ENCODE measurements at places on chromosomes 7 and 10.

GRCh38 chr7:128103498-128104107 lies 72.4 kb upstream of the LRRC4 start:
- no peak for DNase-seq

DNA sequence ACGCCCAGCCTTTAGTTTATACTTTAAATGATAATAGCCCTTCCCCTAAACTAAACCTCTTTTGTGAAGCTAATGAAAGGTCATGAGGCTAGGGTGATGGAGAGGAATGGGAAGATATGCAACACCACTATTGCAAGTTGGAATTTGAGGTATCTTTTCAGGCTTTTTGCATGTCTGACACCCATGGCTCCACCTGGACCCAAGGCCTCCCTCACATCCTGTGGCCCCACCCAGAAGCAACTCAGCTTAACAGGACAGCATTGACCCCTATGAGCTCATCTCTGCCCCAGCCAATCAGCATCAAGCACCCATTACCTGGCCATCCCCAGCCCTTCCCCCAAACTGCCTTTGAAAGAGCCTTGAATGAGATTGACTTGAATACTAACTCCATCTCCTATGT lies 674.2 kb upstream of the NRP1 start:
- DNase-seq: no peak

DNA sequence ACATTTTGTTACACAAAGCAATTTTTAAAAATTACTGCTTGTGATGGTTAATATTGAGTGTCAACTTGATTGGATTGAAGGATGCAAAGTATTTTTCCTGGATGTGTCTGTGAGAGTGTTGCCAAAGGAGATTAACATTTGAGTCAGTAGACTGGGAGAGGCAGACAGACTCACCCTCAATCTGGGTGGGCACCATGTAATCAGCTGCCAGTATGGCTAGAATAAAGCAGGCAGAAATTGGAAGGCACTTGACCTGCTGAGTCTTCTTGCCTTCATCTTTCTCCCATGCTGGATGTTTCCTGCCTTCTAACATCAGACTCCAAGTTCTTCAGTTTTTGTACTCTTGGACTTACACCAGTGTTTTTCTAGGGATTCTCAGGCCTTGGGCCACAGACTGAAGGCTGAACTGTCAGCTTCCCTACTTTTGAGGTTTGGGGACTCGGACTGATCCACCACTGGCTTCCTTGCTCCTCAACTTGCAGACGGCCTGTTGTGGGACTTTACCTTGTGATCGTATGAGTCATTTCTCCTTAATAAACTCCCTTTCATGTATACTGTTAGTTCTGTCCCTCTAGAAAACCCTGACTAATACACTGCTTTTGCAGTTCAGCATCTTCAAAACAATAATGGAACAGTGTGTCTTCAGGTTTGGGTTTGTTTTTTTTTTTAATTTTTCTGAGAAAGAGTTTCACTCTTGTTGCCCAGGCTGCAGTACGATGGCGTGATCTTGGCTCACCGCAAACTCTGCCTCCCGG lies 244.1 kb upstream of the SEMA3C start:
- no peak for DNase-seq

GRCh38 chr7:87878208-87878735 lies 2.0 kb downstream of the DBF4 start:
- peak; percentile 42 for DNase-seq

DNA sequence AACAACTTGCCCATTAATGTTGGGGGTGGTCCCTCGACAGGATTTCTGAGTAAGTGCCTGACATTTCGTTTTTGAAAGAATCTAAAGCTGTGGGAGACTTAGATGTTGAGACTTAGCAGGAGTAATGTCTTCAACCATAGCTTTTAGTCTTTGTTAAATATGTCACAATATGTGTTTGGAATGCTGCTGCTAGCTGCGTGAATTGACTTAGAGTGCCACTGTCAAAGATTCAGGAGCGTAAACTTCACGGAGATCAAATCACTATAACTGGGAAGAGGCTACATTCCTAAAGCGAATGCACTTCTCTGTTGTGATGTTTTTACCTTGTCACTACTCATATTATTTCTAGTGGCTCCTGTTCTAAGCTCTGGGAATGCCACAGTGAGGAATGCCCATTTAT lies 91.3 kb upstream of the SAMD8 start:
- no peak for DNase-seq

GRCh38 chr7:24706211-24707170 lies 50.8 kb downstream of the GSDME start:
- DNase-seq: no peak

- no peak for DNase-seq
Measured at GRCh38 chr7:28293527-28293835, 112.9 kb upstream of the JAZF1 start.

DNA sequence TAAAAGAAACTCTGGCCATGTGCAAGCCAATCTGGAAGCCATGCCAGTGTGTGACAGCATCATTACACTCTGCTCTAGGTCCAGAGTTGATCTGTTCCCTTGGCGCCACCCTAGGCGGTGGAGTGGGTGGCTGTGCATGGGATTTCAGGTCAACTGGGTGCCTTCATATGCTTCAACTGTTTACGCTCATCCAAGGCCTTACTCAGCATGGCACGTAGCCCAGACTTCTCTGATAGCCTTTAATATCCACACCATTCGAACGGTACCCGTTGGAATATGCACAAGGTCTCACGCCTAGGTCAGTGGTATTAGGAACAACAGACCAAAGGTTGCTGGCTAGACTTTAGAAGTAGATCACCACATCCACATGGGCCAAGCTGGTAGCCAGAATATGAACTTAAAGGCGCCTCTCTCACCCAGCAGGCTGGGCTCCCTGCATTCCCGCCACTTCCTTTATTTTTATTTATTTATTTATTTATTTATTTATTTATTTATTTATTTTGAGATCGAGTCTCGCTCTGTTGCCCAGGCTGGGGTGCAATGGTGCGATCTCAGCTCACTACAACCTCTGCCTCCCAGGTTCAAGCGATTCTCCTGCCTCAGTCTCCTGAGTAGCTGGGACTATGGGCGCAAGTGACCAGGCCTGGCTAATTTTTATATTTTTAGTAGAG lies 18.7 kb upstream of the ACHE start:
- peak; percentile 20 for DNase-seq

DNA sequence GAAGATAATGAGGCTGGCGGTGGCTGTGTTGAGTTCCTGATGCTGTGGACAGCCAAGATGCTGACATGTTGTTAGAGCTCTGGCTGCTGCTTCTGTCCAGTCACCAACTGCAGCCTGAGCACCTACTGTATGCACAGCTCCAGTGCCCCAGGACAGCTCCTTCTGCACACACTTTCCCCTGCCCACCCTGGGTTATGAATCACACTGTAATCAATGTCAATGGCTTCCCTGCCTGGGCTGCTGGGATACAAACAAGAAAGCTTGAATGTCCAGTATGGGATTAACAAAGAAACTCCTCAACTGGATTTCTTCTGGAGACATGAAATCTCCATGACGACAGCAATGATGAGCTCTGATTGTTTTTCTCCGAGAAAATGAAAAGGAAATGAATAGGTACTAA lies 172.0 kb downstream of the GFRA1 start:
- DNase-seq: no peak

GRCh38 chr7:939843-940242 lies 14.6 kb downstream of the ADAP1 start:
- DNase-seq: no peak

DNA sequence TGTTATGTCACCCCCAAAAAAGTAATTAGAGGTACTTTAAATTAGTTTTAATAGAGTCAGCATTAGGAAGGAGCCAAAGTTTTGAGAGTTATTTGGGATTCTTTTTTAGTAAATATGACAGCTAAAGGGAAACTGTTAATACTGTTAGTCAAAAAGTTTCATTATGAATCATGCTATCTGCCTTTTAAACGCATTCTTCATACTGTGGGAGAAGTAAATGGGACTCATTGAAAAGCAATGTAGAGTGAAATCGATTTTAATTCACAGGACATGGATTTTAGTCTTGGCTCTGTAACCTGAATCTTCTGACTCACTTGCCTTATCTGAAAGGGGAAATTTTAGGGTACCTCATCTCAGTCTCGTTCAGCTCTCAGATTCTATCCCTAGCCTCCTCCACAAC lies 105.1 kb downstream of the AASS start:
- no peak for DNase-seq

DNA sequence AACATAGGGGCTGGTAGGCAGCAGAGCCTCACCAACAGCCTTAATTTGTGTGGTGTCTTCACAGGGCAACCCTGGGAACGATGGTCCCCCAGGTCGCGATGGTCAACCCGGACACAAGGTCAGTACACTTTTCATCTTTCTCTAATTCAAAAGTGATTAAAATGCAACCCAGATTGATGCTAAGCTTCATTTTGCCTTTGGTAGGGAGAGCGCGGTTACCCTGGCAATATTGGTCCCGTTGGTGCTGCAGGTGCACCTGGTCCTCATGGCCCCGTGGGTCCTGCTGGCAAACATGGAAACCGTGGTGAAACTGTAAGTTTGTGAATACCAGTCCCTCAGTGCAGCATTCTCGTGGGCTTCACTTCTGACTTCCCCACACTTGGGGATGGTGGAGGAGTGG lies 30.9 kb downstream of the COL1A2 start:
- no peak for DNase-seq

DNA sequence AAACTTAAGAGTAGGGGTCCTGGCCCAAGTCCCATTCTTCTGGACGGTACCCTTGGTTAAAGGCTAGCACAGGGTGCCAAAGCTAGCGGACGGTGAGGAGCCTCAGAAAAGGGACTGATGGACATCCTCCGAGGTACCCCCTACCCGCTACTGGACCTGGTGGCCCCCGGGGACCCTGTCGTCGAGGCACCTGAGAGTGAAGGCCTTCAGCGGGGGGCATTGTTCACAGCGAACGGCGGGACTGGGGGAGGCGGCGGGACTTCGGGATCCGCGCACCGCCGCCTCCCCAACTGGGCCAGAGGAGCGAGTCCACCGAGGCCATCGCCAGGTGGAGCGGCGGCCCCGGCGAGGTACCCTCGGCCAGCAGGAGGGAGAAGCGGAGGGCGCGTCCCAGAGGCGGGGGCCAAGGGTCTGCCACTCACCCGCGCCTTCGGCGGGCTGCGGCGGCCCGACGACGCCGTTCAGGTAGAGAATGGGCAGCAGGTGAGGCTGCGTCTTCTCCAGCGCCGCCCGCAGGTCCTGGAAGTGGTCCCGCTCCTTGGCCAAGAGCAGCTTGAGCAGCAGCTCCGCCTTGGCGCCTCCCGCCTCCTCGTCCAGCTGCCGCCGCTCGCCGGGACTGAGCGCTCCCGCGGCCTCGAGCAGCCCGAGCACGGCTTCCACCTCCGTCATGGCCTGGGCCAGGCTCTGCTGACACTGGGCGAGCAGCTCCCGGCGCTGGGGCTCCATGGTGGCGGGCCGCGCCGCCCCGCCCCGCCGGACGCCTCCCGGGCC lies 575 bp downstream of the DLG5 start:
- no peak for DNase-seq

DNA sequence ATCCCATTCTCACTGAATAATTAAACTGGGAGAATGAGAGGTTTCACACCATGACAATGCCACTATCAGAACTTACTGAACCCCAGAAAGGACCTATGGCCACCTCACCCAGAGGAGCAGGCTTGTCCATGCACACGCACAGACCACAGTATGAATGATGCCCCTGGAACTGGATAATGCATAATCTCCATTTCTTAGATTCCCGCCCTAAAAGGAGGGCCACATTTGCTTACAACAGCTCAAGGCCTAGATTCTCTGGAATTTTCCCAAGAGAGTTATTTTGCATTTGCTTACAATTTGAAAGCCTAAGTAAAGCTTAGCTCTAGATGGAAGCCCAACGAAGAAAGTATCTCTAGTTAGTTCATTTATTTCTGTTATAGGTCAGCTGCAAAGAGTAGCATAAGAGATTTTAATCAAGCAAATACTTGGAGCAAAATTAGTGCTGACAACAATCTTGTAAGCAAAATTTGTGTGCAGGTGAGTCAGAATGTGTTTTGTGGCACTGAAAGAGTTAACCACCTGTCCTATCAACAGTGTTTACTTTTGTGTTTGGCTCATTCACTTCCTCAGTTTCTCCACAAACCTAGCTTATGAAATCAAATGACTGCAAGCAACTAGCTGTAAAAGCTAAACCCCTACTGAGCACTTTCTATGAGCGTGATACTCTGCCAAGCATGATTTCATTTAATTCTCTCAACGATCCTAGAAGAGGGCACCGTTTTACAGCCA lies 32.1 kb downstream of the ELMO1 start:
- DNase-seq: no peak

- no peak for DNase-seq
Measured at GRCh38 chr7:101162551-101163278, 2.7 kb downstream of the VGF start.

DNA sequence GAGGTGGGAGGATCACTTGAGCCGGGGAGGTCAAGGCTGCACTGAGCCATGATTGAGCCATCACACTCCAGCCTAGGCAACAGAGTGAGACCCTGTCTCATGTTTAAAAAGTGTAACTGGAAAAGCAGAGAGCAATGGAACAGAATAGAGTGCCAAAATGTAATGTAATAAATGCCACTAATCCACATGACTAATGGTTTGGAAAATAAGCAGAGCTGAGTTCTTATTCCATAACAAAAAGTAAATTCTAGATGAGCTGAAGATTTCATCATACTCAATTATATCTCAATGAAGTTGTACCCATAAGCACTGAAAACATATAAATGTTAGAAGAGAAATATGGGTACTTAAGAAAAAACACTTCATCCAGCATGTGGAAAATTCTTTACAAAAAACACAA lies 132.6 kb downstream of the USP6NL start:
- DNase-seq: no peak

- DNase-seq: no peak
Measured at GRCh38 chr10:6819301-6819700, 239.2 kb upstream of the PRKCQ start.

- no peak for DNase-seq
Measured at GRCh38 chr7:37372750-37373149, 75.9 kb downstream of the ELMO1 start.

GRCh38 chr10:23525406-23525805 lies 86.5 kb downstream of the OTUD1 start:
- peak; percentile 13 for DNase-seq

DNA sequence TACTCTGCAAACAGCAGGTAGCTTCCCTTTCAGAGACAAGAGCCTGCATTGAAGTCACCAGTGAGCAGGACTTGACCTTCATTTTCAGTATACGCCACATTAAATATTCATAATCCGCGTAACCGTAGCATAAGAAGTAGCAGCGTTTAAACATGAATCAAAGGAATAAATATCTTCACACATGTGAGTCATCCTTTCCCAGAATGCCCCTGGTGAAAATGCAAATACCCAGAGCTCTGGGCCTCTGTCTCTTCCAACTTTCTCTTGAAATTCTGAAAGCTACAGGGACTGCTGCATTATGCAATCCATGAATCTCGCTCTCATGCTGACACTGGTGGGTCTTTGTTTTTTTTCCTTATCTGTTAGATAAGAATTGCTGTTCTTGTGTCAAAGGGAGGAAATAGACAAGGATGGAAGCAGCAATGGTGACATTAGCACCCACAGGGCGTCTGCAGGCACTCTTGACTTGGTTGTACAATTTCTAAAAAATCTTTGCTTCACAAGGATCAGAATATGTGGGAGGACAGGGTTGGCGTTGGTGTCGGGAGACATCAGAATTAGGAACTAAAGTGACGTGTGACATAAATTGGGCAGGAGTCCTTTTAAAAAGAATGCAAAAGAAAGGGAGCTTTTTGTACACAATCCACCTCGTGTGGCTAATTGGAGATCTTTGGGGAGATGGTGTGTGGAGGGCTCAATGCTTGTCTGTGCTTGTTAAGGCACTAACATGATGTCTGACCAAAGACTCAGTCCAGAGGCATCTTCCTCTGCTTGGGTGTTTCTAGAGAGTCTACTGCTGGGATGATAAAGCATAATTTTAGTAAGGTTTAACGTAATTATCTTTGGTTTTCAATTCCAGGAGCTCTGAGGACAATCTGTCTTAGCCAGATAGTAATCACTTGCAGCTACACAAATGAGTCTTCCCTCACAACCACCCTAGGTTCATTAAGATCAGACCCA lies 390.3 kb downstream of the KCNMA1 start:
- DNase-seq: no peak

GRCh38 chr10:123972481-123973401 lies 81.1 kb upstream of the CPXM2 start:
- no peak for DNase-seq

All from hematopoietic multipotent progenitor cell treated with erythropoietin and hydrocortisone succinate and interleukin-3 and kit ligand, for 17 days (in vitro differentiated cells).